ENCODE measurements at places on chromosomes 11 and 22.

- DNase-seq, result no peak
Observed at GRCh38 chr11:119295178-119295577, 21.8 kb downstream of the MCAM start.

DNA sequence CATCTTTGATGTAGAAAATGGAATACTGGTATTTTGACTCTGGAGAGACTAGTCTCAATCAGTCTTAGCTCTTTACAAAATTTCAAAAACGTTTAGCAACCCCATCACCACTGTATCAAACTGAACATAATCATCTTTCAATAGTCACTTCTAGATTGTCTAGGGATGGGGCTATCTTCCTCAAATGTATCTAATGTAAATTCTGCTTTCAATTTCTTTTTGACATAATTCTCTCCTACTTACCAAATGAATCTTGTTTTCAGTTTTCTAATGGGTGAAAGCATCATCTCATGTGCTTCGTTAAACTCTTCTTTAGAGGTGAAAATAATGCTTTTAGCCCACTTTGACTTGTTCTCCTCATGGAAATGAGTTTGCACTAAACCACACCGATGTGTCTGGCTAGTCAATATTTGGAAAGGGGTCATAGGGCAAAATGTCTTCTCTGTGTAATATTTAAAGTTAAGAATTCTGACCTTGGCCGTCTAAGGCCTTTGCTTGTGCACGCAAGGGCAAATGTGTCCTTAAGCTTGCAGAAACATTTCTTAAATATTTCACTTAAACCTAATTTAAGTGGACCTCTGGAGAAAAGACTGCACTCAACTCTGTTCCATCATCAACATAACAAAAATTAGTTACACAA is 5.2 kb downstream of the SIK3 start:
- no peak for DNase-seq

DNA sequence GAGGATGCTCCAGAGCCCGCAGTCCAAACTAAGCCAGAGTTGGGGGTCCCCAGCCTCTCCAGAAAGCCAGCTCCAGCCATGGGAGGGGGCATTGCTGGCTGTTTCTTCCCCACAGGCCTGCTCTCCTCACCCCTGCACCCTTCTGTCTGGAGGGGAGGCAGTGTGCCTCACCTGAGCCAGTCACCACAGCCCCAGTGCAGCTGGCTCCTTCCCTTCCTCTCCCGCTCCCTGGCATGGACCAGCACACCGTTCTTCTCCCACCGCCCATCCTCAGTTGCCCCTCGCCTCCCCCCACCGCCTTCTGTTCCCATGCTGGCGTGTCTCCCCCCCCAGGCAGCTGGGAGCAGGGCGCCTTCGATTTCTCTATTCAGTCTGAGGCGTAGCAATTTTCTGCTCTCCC is 110.5 kb upstream of the THY1 start:
- no peak for DNase-seq

DNA sequence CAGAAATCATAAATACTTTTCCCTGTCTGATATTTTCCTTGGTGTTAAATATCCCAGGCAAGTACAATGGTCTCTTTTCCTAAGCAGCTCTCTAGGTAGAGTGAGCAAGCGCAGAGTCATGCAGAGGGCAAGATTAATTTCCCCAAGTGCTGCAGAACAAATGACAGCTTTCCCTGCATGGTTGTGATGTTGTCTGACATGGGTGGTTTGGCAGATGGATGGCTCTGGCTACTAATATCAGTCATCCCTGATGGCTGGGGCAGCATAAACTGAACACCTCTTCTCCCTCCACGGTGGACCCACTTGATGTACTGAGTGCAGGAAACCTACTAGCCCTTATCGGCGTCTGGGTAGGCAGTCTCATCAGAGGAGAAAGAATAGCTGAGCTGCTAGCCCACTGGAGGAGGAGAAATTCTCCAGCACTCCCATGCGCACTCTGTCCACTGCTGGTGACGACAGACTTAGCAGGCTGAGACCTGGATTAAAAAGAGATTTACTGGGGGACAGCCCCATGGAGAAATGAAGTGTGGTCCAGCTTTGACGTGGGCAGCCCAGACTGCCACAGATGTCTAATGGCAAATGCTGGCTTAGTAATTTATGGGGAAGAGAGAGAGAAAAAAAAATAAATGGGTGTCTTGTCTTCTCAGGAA is 202.9 kb downstream of the DBX1 start:
- DNase-seq, result no peak

GRCh38 chr11:86952221-86952875 is 2.8 kb downstream of the FZD4 start:
- DNase-seq, result no peak

- DNase-seq, result no peak
Observed at GRCh38 chr22:49391436-49391835, 436.2 kb downstream of the BRD1 start.

- no peak for DNase-seq
Observed at GRCh38 chr11:10641177-10641911, 52.2 kb downstream of the IRAG1 start.

GRCh38 chr11:119421941-119422808 is 797 bp downstream of the THY1 start:
- DNase-seq, result peak; percentile 61

- no peak for DNase-seq
Observed at GRCh38 chr11:116180806-116181600, 591.8 kb downstream of the BUD13 start.

DNA sequence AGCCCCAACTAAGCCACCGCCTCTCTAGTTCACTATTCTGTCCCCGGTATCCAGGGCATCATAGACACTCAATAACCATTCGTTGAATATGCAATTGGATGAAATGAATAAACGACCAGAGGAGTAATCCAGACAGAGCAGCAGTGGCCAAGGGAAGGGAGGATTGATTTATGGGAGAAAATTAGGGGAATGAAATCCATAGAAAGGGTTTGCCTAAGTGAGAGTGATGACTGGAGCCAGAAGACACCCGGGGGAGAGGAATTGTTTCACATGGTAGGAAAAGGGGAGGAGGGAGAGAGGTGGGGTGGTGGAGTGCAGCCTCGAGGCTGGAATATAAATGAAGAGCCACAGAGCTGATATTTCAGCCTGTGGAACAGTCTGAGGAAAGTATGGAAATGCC is 168.2 kb downstream of the COMMD9 start:
- DNase-seq, result no peak

DNA sequence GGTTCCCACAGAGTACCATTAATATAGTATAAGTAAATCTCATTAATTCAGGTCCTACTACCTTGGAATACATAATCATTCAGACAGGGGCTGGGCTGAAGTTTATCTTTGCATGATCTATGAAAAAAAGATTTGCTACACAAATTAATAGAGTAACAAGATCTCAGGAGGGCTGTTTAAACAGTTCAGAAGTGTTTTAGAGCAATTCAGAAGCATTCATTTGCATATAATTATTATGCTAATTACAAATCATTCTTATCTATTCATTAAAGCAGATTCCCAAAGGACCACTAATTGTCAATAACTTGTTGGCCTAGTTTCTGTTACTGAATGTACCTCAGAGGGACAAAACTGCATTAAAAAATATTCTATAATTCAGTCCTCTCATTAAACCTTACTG is 40.5 kb downstream of the PITPNB start:
- no peak for DNase-seq

DNA sequence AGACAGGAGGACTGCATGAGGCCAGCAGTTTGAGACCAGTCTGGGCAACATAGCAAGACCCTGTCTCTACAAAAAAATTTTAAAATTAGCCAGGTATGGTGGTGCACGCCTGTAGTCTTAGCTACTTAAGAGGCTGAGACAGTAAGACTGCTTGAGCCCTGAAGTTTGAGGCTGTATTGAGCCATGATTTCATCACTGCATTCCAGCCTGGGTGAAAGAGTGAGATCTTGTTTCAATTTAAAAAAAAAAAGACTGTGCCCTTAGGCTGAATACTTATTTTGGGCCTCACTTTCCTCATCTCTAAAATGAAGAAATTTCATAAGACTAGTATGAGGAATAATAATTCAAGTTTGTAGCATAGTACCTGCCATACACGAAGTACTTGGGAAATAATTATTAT is 6.9 kb downstream of the AQP11 start:
- DNase-seq, result peak; percentile 14

DNA sequence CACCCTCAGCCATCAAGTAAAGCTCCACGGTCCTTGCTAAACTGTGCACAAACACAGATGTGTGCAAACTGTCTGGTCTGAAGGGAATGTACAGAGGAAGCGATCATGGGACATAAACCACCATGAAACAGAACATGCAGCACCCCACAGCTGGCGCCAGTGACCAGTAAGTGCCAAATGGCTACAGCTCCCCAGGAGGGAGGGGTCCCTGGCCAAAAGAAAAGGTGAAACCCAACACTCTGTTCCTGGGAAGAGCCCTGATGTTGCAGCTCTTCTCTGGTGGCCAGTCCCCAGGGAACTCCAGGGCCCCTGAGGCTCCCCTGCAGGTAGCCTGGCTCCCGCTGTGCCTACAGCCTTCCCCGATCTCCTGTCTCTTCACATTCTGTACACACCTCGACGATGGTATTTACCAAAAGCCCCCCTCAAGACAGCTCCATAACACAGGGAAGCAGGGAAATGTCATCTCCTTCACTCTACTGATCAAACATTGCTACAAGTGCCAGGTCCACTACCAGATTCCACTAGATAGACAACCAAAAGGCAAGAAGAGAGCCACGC is 2.9 kb downstream of the DGCR6L start:
- DNase-seq, result no peak

- DNase-seq, result no peak
Observed at GRCh38 chr22:37487571-37487970, 1.4 kb upstream of the MFNG start.

GRCh38 chr11:78099666-78100065 is 20.0 kb upstream of the NDUFC2 start:
- DNase-seq, result no peak

- DNase-seq, result no peak
Observed at GRCh38 chr11:125398994-125399640, 96.9 kb downstream of the FEZ1 start.

- no peak for DNase-seq
Observed at GRCh38 chr22:37043209-37043827, 8.2 kb upstream of the KCTD17 start.

- no peak for DNase-seq
Observed at GRCh38 chr22:28710107-28710506, 30.5 kb upstream of the TTC28 start.

DNA sequence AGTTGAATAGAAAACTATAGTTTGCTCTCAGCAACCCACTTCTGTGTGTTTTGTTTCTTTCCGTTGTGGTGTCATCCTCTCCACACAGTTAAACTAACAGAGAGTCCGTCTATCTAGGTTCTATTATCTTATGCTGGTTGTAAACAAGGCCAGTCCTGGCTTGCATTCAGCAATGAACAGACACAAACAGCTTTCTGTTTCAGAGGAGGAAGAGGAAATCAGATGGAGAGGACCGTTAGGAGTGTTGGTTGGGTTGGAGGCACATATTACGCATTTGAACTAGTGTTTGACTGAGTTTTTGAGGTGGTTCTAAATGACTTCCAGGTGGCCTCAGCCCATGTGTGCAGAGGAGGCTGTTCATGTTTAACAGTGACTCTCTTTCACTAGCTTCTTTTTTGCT is 129.5 kb upstream of the SORL1-AS1 start:
- DNase-seq, result no peak

DNA sequence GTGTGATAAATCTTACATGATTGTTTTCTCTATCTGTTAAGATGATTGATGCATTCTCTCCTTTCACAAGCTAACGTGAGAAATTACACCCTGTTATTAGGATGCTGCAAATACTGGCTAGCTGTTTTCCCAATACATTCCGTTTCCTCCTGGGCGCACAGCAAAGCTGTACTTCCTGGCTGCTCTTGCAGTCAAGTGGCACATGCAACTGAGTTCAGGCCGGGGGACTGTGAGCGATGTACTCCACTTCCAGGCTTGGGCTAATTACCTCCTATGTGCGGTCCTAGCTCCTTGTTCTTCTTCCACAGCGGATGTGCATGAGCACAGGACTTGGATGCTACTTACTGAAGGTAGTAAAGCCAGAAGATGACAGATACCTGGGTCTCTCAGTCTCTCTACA is 234.9 kb upstream of the SESN3 start:
- no peak for DNase-seq

GRCh38 chr11:133928628-133929059 is 28.1 kb downstream of the IGSF9B start:
- no peak for DNase-seq

DNA sequence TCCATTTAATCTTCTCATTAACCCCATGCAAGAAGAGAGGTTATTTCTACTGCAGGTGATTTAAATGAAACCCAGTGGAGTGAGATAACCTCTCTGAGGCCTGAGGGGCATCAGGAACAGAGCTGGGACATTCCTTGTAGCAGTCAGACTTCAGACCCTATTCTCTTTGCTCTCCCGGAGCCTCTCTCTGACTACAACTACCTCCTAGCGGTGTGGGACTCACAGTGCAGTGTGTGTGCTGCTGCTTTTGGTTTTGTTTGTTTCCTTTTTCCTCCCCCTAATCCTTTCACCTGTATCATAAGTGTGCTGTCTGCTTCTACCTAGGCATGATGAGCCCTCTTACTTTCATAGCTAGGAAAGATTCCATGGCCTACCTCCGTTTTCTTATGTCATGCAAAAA is 769.6 kb downstream of the NTM start:
- no peak for DNase-seq

DNA sequence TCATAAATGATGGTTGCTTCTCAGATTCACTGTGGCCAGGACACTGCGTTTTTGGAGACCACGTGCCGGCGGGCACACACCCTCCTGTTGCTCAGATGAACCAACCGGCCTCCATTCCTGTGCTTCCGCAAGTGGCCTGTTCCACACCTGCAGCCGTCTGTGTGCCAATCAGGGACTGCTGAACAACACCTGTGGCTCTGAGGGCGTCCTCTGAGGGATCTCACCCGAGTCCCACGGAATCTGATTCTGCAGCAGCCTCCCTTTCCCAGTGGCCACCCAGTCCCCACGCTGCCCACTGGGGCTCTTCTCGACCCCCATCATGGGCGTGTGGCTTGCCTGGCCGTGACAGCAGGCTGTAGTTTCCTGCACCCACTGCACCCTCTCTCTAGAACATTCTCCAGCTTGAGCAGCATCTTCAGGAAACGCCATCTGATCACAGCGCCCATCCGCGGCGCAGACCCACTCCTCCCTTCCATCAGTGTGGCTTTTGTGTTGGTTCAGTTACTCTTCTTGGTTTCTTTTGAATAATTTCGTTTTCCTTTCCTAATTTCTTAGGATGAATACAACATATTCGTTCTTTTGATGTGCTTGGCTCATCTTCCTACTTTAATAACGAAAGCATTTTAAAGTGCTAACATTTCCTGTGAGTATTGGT is 100.3 kb upstream of the SLC22A12 start:
- DNase-seq, result no peak

GRCh38 chr22:42320443-42321416 is 50.3 kb upstream of the TCF20 start:
- no peak for DNase-seq

GRCh38 chr22:19610518-19611253 is 86.5 kb upstream of the CLDN5 start:
- no peak for DNase-seq

DNA sequence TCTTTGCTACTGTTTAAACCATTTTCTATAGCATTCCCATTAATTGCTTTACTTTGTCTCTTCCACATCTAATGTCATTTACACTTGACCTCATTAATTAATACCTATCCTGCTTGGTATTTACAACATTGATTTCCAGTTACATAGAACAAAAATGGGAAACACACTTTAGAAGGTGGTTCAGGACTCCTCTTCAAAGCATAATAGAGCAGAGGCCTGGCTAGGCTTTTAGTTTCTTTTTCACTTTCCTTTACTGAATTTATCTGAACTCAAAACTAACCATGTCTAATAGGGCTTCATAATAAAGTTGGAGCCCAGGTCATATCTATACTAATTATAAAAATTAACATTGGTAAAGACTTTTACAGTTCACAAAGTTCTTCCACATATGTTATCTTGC is 648.0 kb upstream of the KIRREL3 start:
- DNase-seq, result no peak

GRCh38 chr11:71181566-71181965 is 70.8 kb downstream of the SHANK2 start:
- no peak for DNase-seq
